Epithelial cell of proximal tubule (primary cell): ENCODE measurements at places on chromosomes 4 and X.

- DNase-seq = no peak
Observed at GRCh38 chrX:23062359-23062758, 62.6 kb downstream of the DDX53 start.

- no peak for DNase-seq
Observed at GRCh38 chr4:39353478-39354253, 12.5 kb downstream of the RFC1 start.

- DNase-seq = no peak
Observed at GRCh38 chr4:56371426-56372220, 15.7 kb downstream of the AASDH start.

DNA sequence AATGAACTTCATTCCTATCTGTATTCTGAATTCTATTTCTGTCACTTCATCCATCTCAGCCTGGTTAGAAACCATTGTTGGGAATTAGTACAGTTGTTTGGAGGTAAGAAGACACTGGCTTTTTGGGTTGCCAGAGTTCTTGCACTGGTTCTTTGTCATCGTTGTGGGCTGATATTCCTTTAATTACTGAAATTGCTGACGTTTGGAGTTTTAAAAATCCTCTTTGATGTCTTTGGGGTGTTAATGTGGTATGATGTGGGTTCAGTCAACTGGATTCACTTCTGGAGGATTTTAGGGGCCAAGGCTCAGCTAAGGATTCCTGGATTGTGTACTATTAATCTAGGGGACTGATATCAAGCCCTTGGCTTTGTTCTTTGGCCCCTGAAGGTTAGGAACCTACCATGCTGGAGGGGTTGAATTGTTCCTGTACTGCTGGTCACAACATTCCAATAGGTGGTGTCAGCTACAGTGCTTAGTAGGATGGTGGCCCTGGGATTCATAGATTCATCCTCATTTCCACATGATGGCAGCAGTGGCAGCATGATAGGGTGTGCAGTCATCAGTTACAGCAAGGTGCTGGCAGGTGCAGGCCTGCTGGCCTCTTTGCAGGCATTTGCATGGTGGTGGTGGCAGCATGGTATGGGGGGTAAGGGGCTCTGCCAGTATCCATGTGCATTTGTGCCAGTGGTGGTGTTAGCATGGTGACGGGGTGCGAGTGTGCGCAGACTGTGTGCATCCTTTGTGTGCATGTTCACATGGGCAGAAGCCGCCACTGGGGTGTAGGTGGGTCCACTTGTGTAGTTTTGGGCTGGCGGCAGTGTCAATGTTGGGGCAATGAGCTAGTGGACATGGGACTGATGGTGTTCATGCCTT lies 301.3 kb downstream of the TEX13C start:
- DNase-seq = no peak

DNA sequence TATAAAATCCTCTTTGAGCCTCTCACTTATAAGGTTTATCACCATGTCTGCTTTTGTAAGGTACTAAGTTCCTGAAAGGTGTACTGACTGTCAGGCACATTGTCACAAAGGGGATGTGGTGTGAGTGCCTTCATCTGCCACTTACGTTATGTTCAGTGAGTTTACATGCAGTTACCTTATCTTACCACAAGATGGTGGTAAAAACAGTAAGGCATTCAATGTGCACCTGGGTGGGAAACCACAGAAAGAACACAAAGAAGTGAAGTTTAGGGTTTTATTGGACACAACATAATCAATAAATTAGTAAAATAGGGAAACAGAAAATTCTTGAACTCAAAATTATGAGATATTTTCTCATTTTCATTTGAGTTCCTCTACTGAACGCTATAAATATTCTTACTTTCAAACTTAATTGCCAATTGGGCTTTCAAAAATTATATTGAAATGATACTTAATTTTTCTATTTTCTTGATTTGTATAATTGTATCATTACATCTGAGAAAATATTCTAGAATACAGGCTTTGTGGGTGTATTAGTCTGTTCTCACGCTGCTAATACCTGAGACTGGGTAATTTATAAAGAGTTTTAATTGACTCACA lies 650.8 kb downstream of the PCDH7 start:
- no peak for DNase-seq

DNA sequence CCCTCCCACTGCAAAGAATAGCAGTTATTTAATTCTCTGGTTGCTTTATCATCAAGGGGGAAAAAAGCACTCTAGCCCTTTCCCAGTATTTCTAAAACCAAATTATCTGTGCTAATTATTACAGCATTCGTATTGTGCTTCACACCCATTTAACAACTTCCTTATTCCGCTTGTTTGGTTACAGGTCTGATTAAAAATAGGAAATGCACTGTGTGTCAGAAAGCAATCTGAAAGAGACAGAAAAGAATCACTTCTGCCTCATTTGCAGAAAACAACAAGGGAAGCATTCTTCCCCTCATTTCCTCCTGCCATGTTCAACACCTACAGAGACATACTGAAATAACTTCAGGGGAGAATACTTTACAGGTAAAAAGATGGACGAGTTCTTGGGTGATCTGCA lies 114.9 kb upstream of the MAP3K15 start:
- no peak for DNase-seq

DNA sequence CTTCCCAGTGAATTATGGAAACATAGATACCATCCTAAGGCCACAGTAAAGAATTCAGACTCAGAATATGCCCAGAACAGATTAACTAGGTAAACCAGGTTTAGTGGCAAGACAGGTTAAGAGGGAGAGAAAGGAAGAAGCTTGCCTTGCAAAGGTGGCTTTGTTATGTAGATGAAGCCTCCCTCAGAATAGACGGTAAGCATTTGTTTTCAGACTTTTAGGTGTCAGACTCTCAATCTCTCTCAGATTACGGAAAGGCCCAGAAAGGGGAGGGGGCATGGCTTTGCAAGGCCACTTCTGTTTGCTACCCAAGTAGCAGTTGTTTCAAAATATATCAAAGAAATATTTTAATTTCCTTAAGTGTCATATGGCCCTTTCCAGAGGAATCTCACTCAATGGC lies 457.1 kb upstream of the BOD1L1 start:
- DNase-seq = no peak

DNA sequence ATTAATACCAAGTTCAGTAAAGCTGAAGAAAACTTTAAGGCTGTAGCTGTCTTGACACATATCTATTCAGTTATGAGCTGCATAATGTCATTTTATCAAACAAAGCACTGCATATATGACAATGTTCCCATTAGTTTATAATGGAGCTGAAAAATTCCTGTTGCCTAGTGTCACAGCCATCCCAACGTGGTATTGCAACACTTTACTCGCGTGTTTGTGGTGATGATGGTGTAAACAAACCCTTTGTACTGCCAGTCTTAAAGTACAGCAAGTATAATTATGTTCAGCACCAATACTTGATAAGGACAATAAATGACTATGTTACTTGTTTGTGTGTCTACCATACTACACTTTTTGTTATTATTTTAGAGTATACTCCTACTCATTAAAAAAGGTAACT lies 1415.6 kb upstream of the PCDH7 start:
- no peak for DNase-seq

- no peak for DNase-seq
Observed at GRCh38 chr4:140237616-140238350, 83.8 kb upstream of the MAML3 start.

- no peak for DNase-seq
Observed at GRCh38 chr4:106366026-106366425, 2.6 kb downstream of the GIMD1 start.

DNA sequence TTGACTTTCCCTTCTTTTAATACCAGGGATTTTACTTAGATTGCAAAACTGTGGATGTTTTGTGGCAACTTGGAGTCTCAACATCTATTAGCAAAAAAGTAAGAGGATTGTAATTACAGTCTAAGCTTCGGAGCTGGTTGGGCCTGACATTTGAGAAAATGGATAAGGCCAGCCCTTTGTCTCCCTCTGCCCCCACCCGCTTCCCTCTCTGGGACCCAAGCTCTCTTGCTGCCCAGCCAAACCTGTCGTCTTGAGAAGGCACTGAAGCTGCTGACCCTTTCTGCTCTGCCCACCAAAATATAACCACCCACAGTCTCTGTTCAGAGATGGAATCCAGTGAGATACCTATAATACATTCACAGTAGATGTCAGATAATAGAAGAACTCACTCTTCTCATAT lies 49.6 kb downstream of the SHROOM3 start:
- no peak for DNase-seq

DNA sequence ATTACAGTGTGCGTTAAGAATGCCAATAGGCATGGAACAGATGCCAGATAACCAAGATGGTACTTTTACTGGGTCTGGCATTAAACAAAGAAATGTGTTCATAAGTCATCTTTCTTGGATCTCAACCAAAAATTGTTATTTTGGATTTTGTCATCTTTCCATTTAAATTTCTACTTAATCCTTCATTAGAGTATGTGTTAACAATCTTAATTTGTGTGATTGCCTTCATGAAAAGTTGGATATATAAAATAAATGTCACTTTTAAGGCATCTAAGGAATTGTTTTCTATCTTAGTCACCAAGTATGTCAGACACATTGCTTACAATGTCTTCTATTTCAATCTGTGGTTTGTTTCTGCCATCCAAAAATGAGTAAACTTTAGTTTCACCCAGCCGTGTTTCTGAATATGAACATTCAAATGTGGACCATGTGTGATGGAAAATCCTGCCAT lies 87.5 kb downstream of the PALLD start:
- DNase-seq = no peak

DNA sequence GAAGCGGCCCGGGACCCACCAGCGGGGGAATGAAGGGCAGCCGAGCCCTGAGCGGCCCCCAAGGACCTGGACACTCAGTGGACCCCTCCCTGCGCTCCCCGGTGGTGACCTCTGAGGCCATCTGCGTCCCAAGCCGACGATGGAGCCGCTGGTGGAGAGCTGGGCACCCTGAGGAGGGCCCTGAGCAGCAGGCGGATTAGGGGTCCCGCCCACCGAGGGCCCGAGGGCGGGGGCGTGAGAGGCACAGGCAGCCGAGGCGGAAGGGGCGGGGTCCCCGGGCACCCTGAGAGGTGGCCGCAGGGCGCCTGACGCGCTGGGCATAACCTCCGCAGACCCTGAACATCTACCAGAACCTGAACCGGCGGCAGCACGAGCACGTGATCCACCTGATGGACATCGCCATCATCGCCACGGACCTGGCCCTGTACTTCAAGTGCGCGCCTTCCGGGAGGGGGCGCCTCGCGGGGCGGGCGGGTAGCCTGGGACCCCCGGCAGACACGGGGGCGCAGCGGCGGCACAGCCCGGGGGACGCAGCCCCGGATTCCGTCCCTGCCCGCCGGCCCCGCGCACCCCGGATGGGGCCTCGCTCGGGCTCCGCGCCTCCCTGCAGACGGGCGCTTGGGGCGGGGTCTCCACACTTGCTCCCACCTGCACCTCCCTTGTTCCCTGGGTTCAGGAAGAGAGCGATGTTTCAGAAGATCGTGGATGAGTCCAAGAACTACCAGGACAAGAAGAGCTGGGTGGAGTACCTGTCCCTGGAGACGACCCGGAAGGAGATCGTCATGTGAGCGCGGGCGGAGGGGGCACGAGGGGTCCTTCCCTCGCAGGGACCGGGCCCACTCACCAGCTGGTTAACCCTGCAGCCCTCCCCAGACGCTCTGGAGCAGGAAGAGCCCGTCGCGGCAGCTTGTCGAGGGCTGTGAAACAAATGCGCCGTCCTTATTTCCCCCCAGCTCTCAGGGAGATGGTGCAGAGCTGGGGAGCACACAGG lies 10.3 kb downstream of the ATP5ME start:
- no peak for DNase-seq

DNA sequence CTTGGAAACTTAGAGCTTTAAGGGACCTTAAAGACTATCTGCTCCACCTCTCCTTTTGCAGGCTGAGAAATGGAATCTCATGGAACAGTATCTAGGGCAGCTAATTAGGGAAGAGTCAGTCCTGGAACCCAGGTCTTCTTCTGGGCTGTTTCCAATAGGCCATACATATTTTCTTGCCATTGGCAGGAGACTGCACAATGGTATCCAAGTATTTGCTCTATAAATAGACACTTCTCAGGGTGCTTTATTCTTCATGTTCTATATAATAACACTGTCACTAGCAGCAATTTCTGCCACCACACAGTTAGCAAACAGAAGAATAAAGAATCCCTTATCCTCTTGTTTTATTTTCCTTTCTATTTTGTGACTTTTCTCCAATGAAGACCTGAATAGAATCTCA lies 291.7 kb downstream of the C4orf33 start:
- DNase-seq = no peak

- no peak for DNase-seq
Observed at GRCh38 chr4:72974694-72975487, 94.6 kb downstream of the COX18 start.
